CD4-positive, alpha-beta T cell treated with Interleukin-4 for 1 hour (primary cell): ENCODE measurements at places on chromosomes 5 and 9.
A peak's percentile ranks its signal among the peaks of the same experiment; 100 is the strongest.

DNA sequence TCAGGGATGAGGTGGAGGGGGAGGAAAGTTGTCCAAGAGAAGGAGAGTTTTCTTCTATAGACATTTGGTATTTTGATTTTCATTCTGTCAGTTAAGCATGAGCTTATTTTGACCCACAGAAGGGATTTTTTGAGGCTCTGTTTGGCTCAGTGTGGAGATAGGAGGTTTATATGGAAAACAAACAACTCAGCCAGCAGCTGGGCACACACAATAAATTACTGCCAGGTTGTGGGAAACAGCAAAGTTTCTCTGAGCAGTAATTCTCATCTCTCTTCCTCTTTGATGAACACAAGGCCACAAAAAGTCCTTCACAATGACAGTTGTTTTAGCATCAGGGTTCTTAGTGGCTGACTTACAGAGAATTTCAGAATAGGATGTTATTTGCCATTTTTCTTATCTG, 486.1 kb downstream of the KDM4C start:
- DNase-seq = no peak

DNA sequence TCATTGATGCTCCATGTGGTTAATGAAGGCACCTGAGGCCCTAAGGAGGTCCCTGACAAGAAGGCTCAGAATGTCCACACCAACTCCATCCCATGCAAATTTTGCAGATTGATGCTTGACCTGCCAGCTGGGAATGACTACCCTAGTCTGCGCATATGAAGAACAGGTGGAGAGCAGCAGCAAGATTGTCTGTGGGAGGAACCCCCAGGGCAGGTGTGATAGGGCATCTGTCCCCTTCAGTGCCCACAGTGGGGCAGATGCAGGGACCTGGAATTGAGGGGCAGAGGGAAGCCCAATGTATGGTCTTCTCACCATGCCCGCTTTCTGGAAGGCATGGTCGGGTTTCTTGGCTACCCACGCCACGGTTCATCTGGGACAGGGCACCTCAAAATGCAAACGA, 79.6 kb downstream of the MACROH2A1 start:
- peak; percentile 4 for DNase-seq

DNA sequence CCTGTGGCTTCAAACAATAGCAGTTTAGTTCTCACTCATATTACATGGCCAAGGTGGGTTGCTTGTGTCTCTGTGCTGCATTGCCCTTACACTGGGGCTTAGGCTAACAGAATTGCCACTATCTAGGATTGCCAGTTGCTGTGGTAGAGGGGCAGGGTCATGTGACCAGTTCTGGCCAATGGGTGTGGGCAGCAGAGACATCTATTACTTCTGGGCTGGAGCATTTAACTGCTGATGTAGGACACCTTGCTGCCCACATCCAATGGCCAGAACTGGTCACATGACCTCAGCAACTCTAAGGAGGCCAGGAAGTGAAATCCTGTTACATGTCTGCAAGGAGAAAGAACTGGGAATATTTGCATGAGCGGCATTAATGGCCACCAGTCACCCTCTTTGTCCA, 199.3 kb downstream of the C9orf152 start:
- DNase-seq = no peak

- no peak for DNase-seq
Observed at GRCh38 chr5:123809594-123810221, 297.7 kb downstream of the CSNK1G3 start.

GRCh38 chr5:31948006-31948405, 226.1 kb downstream of the GOLPH3 start:
- DNase-seq = no peak

DNA sequence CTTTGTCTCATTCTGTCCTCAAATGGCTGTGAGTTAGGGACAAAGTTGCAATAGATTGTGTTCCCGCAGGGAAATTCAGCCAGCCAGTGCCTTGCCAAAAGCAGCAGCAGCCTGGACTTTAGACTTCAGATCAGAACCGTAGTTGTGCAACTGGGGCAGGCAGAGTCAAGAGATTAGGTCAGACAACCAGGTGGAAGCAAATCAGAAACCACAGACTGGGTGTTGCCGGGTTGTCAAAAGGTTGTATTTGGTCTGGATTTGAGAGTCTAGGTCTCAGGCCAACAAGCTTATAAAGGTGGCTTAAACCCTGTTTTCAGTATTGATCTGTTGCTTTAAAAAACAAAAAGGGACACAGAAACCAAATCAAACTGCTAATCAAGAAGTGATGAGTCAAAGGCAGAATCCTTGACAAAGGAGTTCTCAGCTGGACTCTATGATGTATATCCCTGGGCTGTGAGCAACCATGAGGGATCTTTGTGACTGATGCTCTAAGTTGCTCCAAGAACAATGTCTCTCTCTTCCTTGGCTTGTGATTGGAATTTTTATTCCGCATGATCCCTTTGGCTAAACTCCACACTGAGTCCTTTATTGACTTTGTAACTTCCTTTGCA, 20.9 kb downstream of the RFK start:
- DNase-seq = no peak

DNA sequence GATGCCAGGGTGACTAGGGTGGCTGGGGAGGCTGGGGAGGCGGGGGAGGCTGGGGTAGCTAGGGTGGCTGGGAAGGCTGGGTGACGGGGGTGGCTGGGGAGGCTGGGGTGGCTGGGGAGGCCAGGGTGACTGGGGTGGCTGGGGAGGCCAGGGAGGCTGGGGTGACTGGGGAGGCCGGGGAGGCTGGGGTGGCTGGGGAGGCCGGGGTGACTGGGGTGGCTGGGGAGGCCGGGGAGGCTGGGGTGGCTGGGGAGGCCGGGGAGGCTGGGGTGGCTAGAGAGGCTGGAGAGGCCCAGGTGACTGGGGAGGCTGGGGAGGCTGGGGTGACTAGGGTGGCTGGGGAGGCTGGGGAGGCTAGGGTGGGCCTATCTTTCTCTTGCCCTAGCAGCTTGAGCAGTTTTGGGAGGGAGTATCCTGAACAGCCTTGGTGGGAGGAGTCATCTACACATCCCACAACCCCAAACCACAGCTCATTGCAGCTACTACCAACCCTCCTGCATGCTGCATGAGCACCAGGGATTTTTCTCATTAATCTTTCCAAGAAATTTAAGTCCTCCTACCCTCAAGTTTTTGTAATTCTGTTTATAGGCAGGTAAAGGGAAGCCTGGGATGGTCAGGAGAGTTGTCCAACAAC, 203.2 kb upstream of the IRX1 start:
- no peak for DNase-seq

GRCh38 chr5:43570450-43571158, 13.7 kb upstream of the PAIP1 start:
- no peak for DNase-seq
